Activated naive CD8-positive, alpha-beta T cell treated with anti-CD3 and anti-CD28 coated beads for 36 hours (primary cell): ENCODE measurements at places on chromosomes 3 and 15. TPM values are rescaled to one million over a fixed set of nuclear protein-coding genes. Genes with fewer than 3 reads are reported as not detected.

- no peak for DNase-seq
These were observed 17.3 kb downstream of the CD200 start for GRCh38 chr3:112350018-112350810.

GRCh38 chr3:51967384-51968169 lies at the start of gene PCBP4:
Gene PCBP4, minus strand, starts transcription at chr3:51967454. Its CDS starts 6,214 bp downstream, at chr3:51961240.
- peak; percentile 29 for DNase-seq

GRCh38 chr3:48516571-48516970 lies 12.6 kb upstream of the SHISA5 start:
- peak; percentile 22 for DNase-seq

- no peak for DNase-seq
These were observed 72.2 kb upstream of the BHLHE40 start for GRCh38 chr3:4907050-4907449.

DNA sequence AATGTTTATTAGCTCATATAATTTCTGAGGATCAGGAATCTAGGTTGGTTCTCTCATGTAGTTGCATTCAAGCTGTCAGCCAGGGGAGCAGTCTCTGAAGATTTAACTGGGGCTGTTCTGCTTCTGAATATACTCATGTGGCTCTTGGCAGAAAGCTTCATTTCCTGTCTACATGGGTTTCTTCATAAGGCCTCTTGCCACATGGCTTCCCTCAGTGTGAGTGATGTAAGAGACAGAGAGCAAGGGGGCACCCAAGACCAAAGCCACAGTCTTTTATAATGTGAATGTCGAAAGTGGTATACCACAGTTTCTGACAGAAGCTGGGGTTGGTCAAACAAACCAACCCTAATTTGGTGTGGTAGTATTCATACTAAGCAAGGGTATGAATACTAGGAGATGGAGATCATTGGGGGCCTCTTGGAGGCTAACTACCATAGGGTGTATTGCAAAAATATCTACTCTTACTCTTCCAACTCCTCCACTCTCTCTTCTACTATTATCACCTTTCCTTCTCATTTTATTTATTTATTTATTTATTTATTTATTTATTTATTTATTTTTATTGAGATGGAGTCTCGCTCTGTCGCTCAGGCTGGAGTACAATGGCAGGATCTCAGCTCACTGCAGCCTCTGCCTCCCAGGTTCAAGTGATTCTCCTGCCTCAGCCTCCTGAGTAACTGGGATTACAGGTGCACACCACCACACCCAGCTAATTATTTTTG lies 123.8 kb downstream of the B3GALNT1 start:
- DNase-seq: peak; percentile 45

Gene GOLGA6D
- not detected for total RNA-seq
